ENCODE measurements at places on chromosomes 7 and 10. TPM values are rescaled to one million over a fixed set of nuclear protein-coding genes. Genes with fewer than 3 reads are reported as not detected.

- no peak for DNase-seq
Measured at GRCh38 chr7:128729494-128729893, 9.7 kb upstream of the CALU start.

GRCh38 chr7:151008511-151009323, 15.6 kb downstream of the ATG9B start:
- no peak for DNase-seq

DNA sequence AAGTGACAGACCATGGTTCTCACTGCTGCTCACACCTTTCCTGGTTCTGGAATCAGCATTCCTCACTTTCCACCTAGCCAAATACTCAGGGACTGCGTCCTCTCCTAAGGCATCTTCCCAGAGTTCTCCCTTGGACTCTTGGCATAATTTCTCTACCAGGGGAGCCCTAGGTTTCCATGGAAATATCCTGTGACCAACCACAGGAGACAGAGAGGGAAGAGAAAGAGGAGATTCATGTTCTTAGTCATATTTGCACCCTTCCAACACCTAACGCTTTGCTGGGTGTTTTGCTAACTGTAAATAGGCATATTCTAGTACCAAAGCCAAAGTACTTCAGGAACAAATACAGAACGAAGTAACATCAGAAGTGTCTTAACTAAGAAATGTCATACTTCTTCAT, 28.6 kb downstream of the DENND11 start:
- no peak for DNase-seq

DNA sequence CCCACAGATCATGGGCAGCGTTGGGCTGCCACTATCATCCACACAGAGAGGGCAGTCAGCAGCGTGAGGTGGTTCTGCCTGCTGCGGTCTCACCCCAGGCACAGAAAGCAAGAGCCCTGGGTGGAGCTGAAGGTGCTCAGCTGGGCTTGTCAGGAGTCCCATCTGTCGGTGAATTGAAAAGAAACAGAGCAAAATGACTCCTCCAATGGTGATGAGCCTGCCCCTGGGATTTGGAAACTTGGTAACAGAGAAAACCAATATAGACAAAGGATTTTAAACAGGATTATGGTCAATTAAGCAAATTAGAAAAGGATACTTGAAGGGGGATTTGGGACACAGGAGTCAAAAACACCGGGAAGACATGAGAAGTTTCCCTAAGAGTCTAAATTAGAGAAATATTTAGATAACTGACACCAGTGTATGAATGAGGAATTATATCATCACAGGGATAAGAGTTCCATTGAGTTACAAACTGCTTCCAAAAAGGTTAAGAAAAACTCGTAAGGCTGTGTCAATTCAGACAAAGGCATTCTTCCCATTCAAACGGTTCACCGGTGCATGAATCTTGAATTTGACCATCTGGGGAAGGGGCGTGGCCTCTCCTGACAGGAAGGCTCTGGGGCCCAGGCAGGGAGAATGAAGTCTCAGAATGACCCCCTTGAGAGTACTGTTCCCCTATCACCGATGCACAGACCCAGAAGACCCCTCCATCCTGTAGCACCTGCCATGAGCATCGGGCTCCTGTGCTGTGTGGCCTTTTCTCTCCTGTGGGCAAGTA, 70.0 kb upstream of the PRSS58 start:
- DNase-seq, result no peak

- no peak for DNase-seq
Measured at GRCh38 chr7:18607025-18607424, 111.5 kb downstream of the HDAC9 start.

- DNase-seq, result no peak
Measured at GRCh38 chr7:132450188-132450587, 126.1 kb downstream of the PLXNA4 start.

DNA sequence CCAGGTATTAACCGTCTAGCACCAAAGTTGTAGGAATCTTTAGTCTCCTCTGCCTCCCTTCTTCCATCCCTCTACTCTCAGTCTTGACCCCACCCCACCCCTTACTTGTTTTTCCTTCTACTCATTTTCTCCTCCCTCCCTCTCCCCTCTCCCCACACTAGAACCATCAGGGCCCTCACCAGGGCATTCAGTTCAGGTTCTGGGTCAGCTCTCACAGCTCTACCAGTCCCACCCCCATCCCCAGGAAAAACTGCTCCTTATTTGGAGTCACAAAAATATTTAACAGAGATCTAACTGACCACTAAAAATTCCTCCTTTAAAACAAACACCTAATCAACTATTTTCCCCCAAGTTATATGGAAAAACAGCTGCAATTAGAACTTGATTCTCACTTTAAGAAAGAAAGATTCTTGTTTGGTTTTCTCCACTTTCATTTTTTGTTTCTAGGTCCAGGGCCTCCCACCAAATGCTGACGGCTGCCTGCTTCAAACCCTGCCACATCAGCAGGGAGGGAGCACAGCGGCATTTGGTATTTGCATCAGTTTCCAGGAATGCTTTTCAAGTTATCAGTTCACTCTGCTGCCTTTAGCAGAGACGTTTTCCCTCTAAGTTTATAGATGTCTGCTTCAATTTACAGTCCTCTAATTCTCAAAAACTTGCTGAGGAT, 2.8 kb upstream of the COL1A2 start:
- DNase-seq, result no peak

- DNase-seq, result peak; percentile 61
Measured at GRCh38 chr10:12348294-12348869, 965 bp upstream of the CAMK1D start.

- no peak for DNase-seq
Measured at GRCh38 chr7:111887734-111888133, 318.5 kb downstream of the DOCK4 start.

DNA sequence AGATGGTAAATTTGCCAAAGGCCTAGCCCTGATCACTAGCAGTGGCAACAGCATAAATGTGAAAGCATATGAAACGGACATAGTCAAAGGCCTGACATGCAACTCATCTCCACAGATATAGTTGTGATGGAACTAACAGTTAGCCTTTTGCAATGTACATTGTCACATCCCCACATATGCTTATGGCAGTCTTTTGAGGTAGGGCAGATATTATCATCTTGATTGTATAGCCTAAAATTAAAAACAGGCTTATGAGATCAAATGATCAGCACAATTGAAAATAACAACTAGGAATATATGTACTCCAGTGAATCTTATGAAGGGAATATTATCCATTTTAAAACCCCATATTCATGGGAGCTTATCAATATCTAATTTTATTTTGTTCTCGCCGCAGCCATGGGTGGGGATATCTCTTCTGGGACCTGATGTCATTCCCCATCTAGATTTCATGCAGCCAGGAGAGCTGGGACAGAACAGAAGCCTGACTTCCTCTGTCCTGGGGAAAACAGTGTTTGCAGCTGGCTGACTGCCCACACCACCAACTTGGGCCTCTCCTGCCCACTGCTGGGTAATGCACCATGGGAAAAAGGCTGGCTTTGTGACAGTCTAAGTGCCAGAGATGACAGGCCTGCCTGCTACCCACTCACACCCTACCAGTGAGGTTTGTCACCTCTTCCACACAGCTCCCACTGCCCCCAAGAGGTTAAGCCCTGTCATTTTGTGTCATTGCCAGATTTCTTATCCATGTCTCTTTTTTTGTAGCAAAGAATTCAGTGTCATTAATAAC, 180.2 kb upstream of the FZD1 start:
- DNase-seq, result no peak

DNA sequence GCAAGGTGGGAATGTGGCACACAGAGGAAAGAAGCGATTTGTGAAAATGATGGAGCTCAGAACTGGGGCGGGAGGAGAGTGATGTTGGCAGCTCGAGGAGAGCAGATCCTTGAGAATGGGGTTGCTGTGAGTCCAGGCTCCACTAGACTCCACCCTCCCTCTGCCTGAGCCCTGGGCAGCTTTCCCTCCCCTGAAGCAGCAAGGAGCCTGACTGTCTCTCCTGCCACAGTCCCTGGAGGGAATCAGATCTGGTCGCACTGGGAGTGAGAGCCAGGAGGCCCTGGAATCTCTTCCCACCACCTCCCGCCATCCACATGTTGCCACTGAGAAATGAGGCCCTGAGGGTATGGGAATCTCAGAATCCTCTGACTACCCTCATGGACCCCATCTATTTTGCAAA, 362.7 kb downstream of the PLXNA4 start:
- DNase-seq, result no peak

The HOXA2 gene
- total RNA-seq, result 0.19 TPM

GRCh38 chr7:147170341-147171012, 1053.9 kb downstream of the CNTNAP2 start:
- DNase-seq, result no peak

DNA sequence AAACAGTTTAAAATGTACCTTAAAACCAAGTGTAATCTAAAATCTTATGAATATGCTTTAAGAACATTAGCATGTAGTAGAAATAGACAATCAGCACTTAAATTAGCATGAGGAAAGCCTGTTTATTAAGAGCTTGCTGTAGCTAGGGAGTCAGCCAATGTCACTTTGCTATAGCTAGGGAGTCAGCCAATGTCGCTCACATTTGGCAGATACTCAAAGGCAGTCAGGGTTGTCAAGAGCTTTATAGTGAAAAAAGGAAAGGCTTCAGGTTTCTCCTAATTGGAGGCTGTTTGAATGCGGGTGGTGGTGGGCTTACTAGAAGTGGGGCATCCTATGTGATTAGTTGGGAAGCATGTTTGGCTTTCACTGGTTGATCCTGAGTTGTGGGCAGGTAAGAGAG, 226.2 kb upstream of the DGKB start:
- no peak for DNase-seq

DNA sequence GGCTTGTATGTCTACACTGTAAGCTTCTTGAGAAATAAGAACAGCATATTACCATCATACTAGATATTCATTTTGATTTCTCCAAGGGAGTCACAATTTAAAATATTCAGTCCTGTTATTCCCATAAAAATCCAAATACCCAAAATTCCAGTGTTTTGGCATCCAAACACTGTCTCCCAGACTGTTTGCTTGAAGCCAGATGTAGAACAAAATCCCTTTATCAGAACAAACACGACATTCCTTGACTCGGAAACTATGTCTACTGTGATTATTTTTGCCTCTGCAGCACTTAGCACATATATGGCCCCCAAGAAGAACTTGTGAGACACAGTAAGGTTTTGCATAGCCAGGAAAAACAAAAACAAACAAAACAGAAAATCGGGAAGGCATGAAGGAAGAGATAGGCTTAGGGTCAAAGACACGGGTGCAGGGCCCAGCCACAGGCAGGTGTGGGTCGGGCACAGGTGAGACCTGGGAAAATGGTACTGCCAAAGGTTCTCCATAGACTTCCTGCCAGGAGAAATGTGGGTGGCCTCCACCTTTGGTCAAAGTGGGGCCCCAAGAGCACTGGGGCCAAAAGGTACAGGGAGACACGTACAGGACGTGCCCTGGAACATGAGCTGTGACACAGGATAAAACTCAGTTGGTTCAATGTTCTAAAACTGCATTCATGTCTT, 36.5 kb downstream of the CPXM2 start:
- no peak for DNase-seq

The SRRM3 gene
- total RNA-seq, result 0.18 TPM

DNA sequence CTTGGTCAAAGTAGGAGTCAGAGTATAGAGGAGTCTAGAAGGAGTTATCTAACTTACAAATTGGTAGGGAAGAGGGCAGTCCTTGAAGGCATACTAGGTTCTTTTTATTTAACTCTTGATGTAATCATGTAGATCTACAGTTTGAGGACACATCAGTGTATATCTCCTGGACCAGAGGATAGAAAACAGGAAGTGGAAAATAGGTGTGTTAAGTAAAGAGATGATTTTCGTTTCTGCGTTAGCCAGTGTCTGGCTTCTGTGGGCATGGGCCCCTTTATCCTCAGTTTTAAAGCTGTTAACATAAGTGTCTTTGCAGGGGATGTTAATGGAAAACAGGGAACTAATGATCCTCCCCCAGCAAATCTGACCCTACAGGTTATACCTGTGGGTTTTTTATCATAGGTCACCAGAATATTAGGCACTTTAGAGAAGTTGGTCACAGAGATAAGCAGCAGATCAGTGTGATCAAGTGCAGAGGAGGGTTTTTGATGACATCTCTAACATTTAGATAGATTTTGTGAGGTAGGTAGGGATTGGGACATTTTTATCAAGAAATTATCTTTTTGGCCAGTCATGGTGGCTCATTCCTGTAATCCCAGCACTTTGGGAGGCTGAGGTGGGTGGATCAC, 58.6 kb upstream of the PRSS1 start:
- DNase-seq, result no peak

- DNase-seq, result no peak
Measured at GRCh38 chr7:70590126-70590854, 541.7 kb upstream of the GALNT17 start.

The TMEM225B gene
- total RNA-seq, result not detected

- DNase-seq, result no peak
Measured at GRCh38 chr10:22723343-22723779, 9.0 kb upstream of the PIP4K2A start.

GRCh38 chr10:91226093-91226492, 5.6 kb downstream of the PCGF5 start:
- DNase-seq, result no peak

The NME8 gene
- not detected for total RNA-seq

DNA sequence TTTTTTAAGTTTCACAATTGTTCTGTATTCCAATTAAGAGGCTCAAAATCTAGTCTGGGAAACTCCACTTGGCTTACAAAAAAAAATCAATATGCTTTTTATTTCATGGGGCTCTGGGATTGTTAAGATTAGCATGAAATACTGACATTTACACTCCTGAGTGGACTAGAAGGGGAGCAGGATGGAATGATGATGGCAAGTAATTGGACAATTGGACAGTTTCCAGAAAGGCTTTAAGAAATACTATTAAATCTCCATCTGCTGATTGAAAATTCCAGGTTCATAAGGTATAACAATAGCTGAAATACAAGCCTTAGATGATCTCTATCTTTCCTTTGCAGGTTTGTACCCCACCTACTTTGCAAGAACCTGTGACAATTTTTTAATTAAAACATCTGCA, 184.4 kb downstream of the LRRTM3 start:
- no peak for DNase-seq

The CAMK2B gene
- 5.1 TPM for total RNA-seq

The GRID1 gene
- total RNA-seq, result 0.99 TPM

GRCh38 chr10:13739183-13739582, 152.4 kb downstream of the PRPF18 start:
- DNase-seq, result no peak

- DNase-seq, result no peak
Measured at GRCh38 chr10:127945341-127945758, 38.4 kb downstream of the PTPRE start.

DNA sequence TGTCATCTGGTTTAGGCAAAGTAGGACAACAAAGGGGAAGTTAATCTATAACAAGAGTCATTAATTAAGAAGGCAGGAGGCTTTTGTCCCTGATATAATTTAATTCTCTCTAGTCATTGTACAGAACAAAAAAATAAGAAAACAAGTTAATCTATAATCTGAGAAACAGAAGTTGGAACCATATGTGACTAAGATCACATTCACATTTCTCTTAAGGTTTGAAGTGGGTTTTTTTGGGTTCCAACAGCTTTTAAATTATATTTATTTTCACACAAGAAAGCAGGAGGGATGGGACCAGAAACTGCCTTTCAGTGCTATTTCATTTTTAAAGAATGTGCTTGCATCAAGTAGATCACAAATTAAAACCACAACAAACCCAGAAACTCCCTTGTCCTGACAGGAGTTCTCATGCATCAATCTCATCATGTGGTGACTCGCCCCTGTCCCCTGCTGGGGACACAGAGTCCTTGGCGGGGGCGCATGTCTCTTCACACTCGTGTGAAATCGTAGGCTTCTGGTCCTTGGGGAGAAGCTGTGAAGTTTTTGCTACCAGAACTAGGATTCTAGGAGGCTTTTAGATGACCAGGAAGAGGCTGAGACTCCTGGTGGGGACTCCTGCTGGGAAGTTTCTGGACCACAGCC, 10.1 kb upstream of the OPN4 start:
- DNase-seq, result no peak

Measured in right lobe of liver (tissue), 6 donors.